ENCODE measurements at places on chromosomes 7 and 10.

DNA sequence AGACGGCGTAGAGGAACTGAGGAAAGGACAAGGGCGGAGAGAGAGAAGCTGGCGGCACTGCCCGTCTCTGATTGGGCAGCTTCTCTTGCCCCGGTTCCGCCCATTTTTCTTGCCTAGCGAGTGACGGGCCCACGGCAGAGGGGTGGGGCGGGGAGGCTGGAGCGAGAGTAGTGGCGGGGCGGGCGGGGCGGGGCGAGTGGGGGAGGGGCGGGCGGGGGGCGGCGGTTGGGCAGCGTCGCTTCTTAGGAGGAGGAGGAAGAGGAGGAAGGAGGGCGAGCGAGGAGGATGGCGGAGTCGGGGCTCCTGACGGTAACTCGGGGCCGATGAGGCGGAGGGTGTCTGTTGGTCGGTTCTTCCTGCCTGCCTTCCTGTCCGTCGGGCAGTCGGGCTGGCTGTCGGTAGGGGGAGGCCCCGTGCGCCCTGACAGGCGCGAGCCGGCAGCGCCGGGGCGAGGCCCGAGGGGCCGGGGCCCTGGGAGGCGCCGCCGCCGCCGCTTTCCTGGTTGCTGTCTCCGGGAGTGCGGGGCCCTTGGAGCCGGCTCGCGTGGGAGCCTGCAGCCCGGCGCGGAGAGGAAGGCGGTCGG is at the start of gene SHOC2:
SHOC2 (plus strand) TSS at position 256 of the 583 bp plus-strand sequence. CDS start 44,755 bp downstream, outside the sequence.
- H3K4me1 ChIP-seq = peaks cover 8% of the 10 kb centered on the region
- peak within 1 kb of the TSS; percentile 97 for H3K4me3 ChIP-seq
- H3K27ac ChIP-seq = peak within 1 kb of the TSS; percentile 99
- no peaks in the 10 kb centered on the region for H3K27me3 ChIP-seq
- no peak for DNase-seq

GRCh38 chr10:76234499-76235226 is 803.2 kb downstream of the LRMDA start:
- no peaks in the 10 kb centered on the region for H3K27me3 ChIP-seq
- H3K4me1 ChIP-seq = no peaks in the 10 kb centered on the region
- no peak overlapping the region for H3K4me3 ChIP-seq
- DNase-seq = no peak
- H3K36me3 ChIP-seq = no peaks in the 10 kb centered on the region
- no peak overlapping the region for H3K27ac ChIP-seq

- no peak overlapping the region for H3K27ac ChIP-seq
- H3K4me1 ChIP-seq = peaks cover 6% of the 10 kb centered on the region
- H3K4me3 ChIP-seq = no peak overlapping the region
- no peak for DNase-seq
These were observed 81.2 kb downstream of the SLC16A9 start for GRCh38 chr10:59628456-59628855.

- H3K36me3 ChIP-seq = no peaks in the 10 kb centered on the region
- no peak for DNase-seq
- H3K4me1 ChIP-seq = no peaks in the 10 kb centered on the region
- H3K27ac ChIP-seq = no peak overlapping the region
- H3K4me3 ChIP-seq = no peak overlapping the region
These were observed 36.9 kb downstream of the CHST15 start for GRCh38 chr10:124056337-124056980.

GRCh38 chr7:150516956-150517745 is 2.5 kb downstream of the GIMAP7 start:
- H3K4me1 ChIP-seq = peaks cover 14% of the 10 kb centered on the region
- peaks cover 31% of the 10 kb centered on the region for H3K36me3 ChIP-seq

DNA sequence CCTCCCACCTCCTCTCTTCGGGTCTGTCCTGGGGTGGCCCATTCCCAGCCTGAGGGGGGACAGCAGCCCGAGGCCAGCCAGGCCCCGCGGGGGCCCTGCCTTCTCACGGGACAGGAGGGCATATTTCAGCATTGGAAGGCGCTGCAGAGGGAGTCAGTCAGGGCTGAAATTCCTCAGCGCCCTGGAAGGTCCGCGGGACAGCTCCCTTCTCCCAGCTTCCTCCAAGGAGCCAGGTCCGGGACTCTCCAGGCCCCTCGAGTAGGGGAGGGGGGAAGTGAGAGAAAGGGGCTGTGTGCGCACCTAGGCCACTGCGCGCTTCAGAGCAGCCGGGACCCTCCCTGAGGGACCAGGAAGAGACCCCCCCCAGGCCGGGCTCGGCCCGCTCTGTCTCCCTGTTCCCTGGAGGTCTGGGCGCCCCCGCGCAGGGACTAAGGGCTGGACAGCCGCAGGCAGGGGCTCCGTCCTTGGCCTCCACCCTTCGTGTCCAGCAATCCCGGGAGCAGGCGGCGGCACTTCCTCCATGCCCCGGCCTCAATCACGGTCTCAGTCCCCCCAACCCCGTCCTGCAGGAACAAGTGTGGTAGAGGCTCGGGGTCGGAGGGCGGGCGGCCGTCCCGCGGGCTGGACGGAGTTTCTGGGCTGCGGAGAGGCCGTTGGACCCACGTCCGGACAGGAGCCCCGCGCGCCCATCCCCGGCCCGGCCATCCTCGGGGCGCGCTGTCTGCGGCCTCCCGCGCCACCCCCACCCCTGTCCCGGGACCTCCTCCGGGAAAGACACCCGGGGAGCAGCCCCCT is 6.0 kb upstream of the ELFN1 start:
- H3K27me3 ChIP-seq = peaks cover 24% of the 10 kb centered on the region
- no peak overlapping the region for H3K4me3 ChIP-seq
- DNase-seq = no peak
- H3K36me3 ChIP-seq = no peaks in the 10 kb centered on the region
- no peak overlapping the region for H3K27ac ChIP-seq

GRCh38 chr10:48653944-48654698 is 30.6 kb upstream of the WDFY4 start:
- no peaks in the 10 kb centered on the region for H3K36me3 ChIP-seq
- no peak overlapping the region for H3K27ac ChIP-seq
- H3K4me1 ChIP-seq = peaks cover 26% of the 10 kb centered on the region
- no peak for DNase-seq
- no peak overlapping the region for H3K4me3 ChIP-seq

DNA sequence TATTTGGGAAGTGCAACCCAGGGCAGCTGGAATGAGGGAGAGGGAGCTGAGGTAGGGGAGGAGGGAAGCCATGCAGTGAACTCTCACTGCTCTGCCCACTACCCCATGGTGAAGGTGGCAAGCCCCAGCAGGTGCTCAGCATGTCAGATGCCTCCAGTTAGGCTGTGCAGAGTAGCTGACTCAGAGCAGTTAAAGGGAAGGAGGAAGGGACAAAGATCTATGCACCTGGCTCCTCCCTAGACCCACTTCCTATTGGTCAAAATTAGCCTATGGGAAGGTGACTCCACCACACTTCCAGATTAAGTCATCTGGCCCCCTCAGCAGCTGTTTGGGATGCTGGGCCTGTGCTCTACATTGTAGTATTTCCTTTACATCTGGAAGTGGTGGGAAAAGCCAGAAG is 125.7 kb upstream of the MTPN start:
- H3K4me1 ChIP-seq = no peaks in the 10 kb centered on the region
- H3K4me3 ChIP-seq = no peak overlapping the region
- H3K27ac ChIP-seq = no peak overlapping the region
- H3K36me3 ChIP-seq = no peaks in the 10 kb centered on the region

- H3K4me1 ChIP-seq = no peaks in the 10 kb centered on the region
- H3K27me3 ChIP-seq = no peaks in the 10 kb centered on the region
- no peak overlapping the region for H3K4me3 ChIP-seq
- DNase-seq = no peak
- H3K27ac ChIP-seq = no peak overlapping the region
- H3K36me3 ChIP-seq = no peaks in the 10 kb centered on the region
These were observed 12.1 kb upstream of the ATP6V0E2 start for GRCh38 chr7:149861728-149862045.

- no peaks in the 10 kb centered on the region for H3K36me3 ChIP-seq
- H3K4me1 ChIP-seq = peaks cover 3% of the 10 kb centered on the region
- no peak for DNase-seq
- H3K27ac ChIP-seq = no peak overlapping the region
- H3K27me3 ChIP-seq = no peaks in the 10 kb centered on the region
These were observed 214.9 kb downstream of the LRMDA start for GRCh38 chr10:75646218-75646915.

- no peaks in the 10 kb centered on the region for H3K4me1 ChIP-seq
- H3K4me3 ChIP-seq = no peak overlapping the region
- H3K27me3 ChIP-seq = no peaks in the 10 kb centered on the region
- no peak for DNase-seq
These were observed 38.7 kb upstream of the TCERG1L start for GRCh38 chr10:131350245-131350644.

GRCh38 chr10:13056456-13057077 is 43.4 kb upstream of the OPTN start:
- H3K4me3 ChIP-seq = no peak overlapping the region
- DNase-seq = no peak
- no peaks in the 10 kb centered on the region for H3K4me1 ChIP-seq
- no peaks in the 10 kb centered on the region for H3K27me3 ChIP-seq
- H3K36me3 ChIP-seq = no peaks in the 10 kb centered on the region
- no peak overlapping the region for H3K27ac ChIP-seq

DNA sequence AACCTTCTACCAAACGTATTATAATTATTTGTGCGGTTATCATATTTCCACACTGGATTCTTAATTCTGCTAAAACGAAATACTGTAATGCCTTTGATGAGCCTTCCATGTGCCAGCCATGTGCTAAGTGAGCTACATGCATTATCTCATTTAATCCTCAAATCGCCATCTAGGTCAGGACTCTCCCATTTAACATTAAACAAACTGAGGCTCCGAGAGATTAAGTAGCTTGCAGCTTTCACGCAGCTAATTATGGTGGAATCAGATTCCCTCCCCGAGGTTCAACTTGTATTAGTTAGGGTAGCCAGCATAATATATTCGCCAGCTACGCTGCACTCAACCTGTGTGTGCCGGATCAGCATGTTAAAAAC is 798 bp upstream of the TSPAN33 start:
- H3K4me1 ChIP-seq = peaks cover 33% of the 10 kb centered on the region
- H3K4me3 ChIP-seq = peak overlapping the region; percentile 79
- H3K36me3 ChIP-seq = peaks cover 5% of the 10 kb centered on the region
- DNase-seq = no peak
- no peaks in the 10 kb centered on the region for H3K27me3 ChIP-seq
- no peak overlapping the region for H3K27ac ChIP-seq

GRCh38 chr7:34851431-34851830 is 185.9 kb downstream of the DPY19L1 start:
- no peak overlapping the region for H3K27ac ChIP-seq
- H3K36me3 ChIP-seq = no peaks in the 10 kb centered on the region
- H3K27me3 ChIP-seq = no peaks in the 10 kb centered on the region
- no peaks in the 10 kb centered on the region for H3K4me1 ChIP-seq
- no peak overlapping the region for H3K4me3 ChIP-seq
- DNase-seq = no peak

GRCh38 chr7:137395420-137395819 is 51.9 kb upstream of the PTN start:
- no peaks in the 10 kb centered on the region for H3K27me3 ChIP-seq
- DNase-seq = no peak
- H3K36me3 ChIP-seq = no peaks in the 10 kb centered on the region
- no peaks in the 10 kb centered on the region for H3K4me1 ChIP-seq
- no peak overlapping the region for H3K4me3 ChIP-seq

GRCh38 chr7:139321071-139321745 is 19.9 kb upstream of the FMC1 start:
- no peak overlapping the region for H3K4me3 ChIP-seq
- H3K27ac ChIP-seq = no peak overlapping the region
- no peaks in the 10 kb centered on the region for H3K36me3 ChIP-seq
- DNase-seq = peak; percentile 42

- DNase-seq = no peak
- H3K4me3 ChIP-seq = no peak overlapping the region
- no peaks in the 10 kb centered on the region for H3K27me3 ChIP-seq
- H3K36me3 ChIP-seq = peaks cover 90% of the 10 kb centered on the region
- peaks cover 52% of the 10 kb centered on the region for H3K4me1 ChIP-seq
- H3K27ac ChIP-seq = peak overlapping the region; percentile 61
These were observed 684 bp upstream of the HOXA5 start for GRCh38 chr7:27143950-27144780.

DNA sequence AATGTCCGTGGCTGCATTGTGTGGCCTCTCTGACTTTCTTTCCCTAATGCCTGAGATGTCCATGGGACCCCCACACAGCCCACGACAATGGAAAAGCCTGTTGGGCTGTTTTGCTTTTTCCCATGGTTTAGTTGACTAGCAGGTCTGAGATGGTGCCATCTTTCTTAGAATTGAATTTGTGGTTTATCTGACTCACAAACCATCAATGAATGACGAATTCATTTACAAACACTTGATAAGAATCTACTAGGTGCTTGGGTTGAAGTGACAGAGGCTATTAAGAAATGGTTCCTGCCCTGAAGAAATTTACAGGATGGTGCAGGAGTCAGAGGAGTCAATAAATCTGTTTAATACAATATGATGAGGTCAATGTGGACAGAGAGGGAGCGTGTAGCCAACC is 75.4 kb downstream of the OTUD1 start:
- DNase-seq = no peak
- H3K36me3 ChIP-seq = no peaks in the 10 kb centered on the region
- no peak overlapping the region for H3K4me3 ChIP-seq
- H3K4me1 ChIP-seq = no peaks in the 10 kb centered on the region
- no peak overlapping the region for H3K27ac ChIP-seq

DNA sequence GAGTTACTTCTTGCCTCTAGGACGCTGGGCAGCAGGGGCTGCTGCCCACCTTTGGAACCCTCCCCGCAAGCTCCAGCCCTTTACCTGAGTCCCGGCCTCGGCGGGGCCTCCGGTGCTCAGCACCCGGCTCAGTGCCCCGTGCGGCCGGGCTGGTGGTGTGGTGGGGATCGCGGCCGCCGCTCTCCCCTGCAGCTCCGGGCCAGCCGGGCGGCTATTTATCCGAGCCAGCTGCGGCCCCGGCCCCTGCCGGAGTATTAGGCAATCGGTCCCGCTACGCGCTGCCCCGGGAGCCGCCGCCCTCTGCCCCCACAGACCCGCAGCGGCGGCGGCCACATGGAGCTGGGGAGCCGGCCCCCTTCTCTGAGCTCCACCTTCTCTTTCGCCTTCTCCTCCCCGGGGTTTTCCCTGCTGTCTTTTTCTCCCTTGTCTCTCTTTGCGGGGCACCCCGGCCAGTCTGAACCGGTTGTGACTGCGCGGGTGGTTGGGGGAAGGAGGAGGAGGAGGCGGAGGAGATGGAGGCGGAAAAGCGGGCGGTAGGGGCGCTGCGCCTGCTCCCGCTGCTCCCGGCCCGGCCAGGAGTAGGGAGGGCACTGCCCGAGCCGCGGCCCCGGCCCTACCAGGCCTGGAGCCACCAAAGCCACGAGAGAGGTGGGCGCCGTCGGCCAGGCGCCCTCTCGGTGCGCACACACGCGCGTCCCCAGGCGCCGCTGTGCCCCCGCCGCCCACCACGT is at the start of gene SLC16A9:
SLC16A9 (minus strand) TSS at position 456 of the 731 bp plus-strand sequence. CDS start 25,559 bp downstream, outside the sequence.
- peaks cover 17% of the 10 kb centered on the region for H3K4me1 ChIP-seq
- H3K27ac ChIP-seq = no peak within 1 kb of the TSS
- H3K4me3 ChIP-seq = peak within 1 kb of the TSS; percentile 65
- no peaks in the 10 kb centered on the region for H3K27me3 ChIP-seq
- DNase-seq = peak; percentile 73
- no peaks in the 10 kb centered on the region for H3K36me3 ChIP-seq

DNA sequence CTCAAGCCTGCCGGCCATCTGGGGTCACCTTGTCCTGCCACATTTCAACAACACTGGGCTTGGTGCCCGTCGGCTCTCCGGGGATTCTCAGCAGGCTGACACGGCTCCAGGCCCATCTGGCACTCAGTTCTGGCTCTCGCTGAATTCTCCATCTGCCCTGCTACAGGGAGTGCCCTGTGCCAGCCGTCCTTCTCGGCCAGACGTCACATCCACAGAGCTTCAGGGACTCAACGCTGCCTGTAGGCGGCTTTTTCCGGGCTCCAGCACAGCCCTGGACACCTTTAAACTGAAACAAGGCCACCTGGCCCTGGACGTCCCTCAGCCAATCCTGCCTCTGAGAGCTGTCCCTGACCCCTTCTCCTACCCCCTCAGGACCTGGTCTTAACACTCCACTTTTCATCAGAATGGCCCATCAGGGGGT is 43.0 kb downstream of the TMEM130 start:
- H3K27ac ChIP-seq = no peak overlapping the region
- H3K27me3 ChIP-seq = peaks cover 10% of the 10 kb centered on the region
- no peak overlapping the region for H3K4me3 ChIP-seq
